Activated naive CD4-positive, alpha-beta T cell treated with anti-CD3 and anti-CD28 coated beads for 36 hours (primary cell): ENCODE measurements at places on chromosomes 1 and 21. TPM values are rescaled to one million over a fixed set of nuclear protein-coding genes. Genes with fewer than 3 reads are reported as not detected.

DNA sequence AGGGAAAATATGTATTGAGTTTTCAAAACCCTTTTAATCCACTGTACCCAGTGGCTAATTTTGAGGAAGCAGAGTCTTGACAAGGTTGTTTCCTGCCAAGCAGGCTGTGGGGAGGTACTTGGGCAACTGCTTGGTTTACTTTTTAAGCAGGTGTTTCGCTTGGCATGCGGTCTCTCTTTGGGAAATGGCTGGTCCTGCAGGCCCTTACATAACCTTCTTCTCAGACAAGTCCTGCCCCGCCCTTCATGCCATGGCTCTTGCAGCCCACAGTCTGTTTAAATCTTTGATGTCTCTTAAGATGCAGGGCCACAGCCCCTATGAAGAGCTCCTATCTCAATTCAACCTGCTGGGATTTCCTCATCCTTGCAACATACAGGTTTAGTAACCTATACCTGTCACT lies 36.0 kb upstream of the ABCD3 start:
- no peak for DNase-seq

GRCh38 chr1:20100632-20101355 lies 18.5 kb downstream of the PLA2G2D start:
- DNase-seq, result peak; percentile 60

DNA sequence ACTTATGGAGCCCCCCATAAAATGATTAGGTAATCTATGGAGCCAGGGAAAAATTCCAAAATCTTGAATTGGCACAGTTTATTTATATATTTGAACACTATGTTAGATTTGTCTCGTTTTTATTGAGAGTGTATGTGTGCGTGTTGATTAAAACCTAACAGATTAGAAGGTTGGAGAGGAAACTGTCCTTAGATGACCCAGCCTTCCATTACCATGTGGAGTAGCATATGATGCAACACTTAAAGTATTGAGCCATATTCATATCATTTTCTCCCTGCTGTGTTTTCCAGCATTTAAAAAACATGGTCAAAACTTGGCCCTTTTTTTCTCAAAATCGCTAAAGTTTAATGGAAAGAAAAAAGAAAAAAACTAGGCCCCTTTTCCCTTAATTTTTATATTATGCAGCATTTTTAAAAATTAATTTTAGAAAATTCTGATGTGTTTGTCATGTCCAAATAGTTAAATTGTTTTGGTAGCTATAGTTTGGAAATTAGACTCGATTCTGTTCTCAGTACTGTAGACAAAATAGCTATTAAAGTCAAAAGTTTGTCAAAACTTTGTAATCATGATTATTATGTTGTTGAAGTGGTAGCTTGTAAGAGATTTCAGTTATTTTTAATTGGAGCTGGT lies 2.3 kb downstream of the LRRC8D start:
- no peak for DNase-seq

GRCh38 chr1:235901461-235901860 lies 34.8 kb upstream of the LYST start:
- no peak for DNase-seq

GRCh38 chr1:40887012-40887378 lies 24.8 kb upstream of the CITED4 start:
- DNase-seq, result no peak

DNA sequence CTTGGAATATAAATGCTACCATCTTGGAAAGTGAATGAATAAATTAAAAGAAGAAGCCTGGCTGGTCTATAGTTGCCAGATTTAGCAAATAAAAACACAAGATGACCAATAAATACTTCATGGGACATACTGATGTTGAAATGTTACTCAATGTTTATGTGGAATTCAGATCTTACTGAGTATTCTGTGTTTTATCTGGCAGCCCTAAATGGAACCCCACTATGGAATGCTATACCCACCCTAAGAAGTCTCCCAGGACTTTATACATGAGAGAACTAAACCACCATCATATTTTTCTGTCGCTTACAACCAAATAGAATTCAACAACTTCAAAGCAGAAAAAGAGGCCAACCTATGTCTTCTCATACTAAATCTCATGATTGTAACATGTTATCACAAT lies 177.6 kb upstream of the HMCN1 start:
- DNase-seq, result no peak

DNA sequence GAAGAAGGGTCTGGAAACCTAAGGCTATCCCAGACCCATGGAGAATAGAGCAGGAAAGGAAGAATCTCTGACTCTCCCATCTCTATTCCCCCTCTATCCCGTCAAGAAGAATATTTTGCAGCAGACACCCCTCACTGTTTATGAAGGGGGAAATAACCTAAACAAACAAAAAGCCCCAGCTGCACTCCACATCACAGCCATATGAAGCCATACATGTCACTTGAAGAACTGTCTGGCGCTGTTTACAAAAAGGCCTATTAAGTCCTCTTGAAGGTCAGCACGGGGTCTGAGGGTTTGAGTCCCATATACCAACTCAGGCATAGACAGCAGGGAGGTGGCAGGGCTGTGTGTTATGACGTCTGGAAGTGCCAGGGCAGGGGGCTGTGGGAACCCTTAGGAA lies 31.4 kb downstream of the TRABD2B start:
- no peak for DNase-seq

The OR14I1 gene
- not detected for total RNA-seq

The MAP1LC3C gene
- not detected for total RNA-seq

DNA sequence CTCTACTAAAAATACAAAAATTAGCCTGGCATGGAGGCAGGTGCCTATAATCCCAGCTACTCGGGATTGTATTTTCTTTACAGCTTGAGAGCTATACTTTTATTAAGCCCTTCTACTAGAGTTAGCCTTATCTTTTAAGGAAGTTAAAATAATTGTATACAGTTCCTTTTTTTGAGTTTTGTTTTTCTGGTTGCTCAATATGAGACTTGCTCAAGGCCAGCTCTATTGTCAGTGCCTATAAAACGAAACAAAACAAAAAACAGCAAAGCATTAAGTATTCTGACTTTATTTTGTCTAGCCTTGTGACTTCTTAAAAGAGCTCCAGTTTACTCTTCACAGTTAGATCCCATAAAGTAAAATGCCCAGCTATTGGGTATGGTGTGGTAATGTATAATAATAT lies 17.2 kb downstream of the PKN2 start:
- DNase-seq, result no peak

GRCh38 chr1:76317299-76317900 lies 242.9 kb downstream of the ST6GALNAC3 start:
- DNase-seq, result no peak

DNA sequence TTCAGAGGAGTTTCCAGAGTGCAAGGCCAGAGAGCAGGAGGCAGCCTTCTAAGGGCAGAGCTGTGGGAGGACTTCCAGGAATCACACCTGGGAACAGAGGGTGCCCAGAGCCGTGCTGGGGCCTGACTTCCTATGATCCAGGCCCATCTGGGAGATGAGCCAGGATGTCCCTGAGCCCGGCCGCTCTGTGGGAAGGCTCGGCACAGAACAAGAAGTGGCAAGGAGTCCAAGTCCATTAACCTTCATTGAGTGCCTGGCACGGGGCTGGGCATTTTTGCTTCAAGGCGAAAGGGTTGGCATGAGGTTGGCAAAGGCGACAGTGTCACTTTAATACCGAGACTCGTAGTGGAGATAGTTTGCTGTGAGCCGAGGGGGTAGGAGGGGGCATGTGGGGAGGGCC lies 18.2 kb downstream of the TMEM201 start:
- no peak for DNase-seq

GRCh38 chr1:81174811-81175476 lies 625.8 kb upstream of the ADGRL2 start:
- DNase-seq, result no peak

- peak; percentile 45 for DNase-seq
Measured at GRCh38 chr21:45827302-45827692, 154.3 kb upstream of the COL6A1 start.

- DNase-seq, result peak; percentile 78
Measured at GRCh38 chr1:23634840-23635651, 56.6 kb upstream of the RPL11 start.

GRCh38 chr1:44029260-44029910 lies 1.9 kb downstream of the SLC6A9 start:
- DNase-seq, result no peak

The OPN3 gene
- 9.0 TPM for total RNA-seq

DNA sequence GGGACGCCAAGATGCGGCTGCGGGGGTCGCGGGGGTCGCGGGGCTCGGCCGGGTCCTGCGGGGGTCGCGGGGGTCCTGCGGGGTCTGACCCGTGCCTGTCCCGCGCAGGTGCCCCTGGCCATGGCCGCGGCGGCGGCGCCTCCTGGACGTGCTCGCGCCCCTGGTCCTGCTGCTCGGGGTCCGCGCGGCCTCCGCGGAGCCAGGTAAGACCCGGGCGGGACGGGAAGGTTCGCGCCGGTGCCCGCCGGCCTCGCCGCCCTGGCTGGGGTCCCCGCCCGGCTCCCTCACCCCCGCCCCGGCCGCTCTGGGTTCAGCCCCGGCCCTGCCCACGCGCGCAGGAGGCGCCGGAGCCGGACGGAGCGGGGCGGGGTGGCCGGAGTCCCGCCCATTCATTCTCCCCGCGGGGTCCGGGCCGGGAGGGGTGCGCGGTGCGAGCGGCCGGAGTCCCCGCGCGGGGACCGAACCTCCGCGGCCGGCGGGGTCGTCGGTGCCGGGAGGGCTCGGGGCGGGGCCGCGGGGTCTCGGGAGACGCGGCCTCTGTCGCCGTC lies 380 bp downstream of the COL18A1 start:
- DNase-seq, result no peak

The PRKACB gene
- 25.9 TPM for total RNA-seq

DNA sequence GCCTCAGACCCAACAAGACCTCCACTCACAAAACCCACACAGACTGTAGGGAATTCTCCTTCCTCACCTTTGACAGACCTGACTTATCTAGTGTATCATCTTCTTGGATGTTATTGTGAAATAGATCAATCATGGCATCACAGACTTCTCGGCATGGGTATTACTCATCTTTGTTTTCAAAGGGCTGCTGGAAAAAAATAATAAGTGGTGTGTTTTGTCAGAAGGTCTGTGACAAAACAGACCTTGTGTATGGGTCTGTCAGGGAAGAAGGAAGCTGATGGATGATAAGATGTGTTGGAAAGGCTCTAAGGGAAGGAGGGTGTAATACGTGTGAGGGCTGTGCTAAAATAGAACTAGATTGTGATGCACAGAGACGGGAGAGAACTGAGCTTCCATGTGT lies 13.9 kb upstream of the S100A7 start:
- no peak for DNase-seq

The BSND gene
- total RNA-seq, result not detected

- DNase-seq, result peak; percentile 4
Measured at GRCh38 chr1:2787163-2787911, 14.2 kb downstream of the TTC34 start.

DNA sequence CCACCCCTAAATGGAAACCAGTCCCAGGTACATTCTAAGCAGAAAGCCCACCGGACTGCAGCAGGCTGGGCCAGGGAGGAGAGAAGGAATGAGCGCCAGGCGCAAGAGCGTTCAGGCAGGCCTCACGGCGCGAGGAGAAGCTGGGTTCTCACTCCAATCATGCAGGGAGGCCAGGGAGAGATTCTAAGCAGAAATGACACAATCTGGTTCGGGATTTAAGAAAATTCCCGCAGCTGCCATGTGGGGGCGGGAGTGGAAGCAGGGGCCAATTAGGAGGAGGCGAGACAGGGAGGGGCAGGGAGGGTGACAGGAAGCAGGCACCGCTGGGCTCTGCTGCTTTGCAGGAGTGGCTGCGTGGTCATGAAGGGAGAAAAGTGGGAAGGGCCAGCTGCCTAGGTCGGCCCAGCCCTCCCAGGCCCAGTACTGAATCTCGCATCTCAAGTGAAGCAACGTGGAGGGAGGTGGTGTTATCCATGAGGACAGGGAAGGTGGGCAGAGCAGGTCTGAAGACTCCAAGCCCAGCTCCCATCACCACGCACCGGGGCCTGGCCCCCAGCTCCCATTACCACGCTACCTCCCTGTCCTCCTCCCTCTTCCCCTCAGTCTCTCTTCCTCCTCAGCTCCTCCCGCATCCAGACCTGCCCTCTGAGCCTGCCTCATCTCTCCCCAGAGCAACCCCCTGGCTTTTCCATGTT lies 11.8 kb downstream of the NPHP4 start:
- DNase-seq, result no peak

The LCE2B gene
- total RNA-seq, result not detected

DNA sequence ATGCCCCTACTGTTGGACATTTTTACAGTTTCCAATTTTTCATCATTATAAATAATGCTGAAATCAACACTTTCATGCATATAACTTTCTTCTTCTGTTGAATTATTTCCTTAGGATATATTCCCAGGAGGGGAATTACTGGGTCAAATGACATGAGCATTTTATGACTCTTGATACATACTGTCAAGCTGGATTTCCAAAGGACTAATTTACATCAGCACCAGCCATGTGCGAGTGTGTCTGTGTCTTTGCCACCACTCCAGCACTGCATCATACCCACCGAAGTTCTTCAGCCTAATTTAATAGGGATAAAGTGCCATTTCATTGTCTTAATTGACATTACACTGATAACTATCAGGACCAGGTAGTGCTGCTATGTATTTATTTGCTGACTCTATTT lies 146.7 kb downstream of the CSMD2 start:
- DNase-seq, result no peak

DNA sequence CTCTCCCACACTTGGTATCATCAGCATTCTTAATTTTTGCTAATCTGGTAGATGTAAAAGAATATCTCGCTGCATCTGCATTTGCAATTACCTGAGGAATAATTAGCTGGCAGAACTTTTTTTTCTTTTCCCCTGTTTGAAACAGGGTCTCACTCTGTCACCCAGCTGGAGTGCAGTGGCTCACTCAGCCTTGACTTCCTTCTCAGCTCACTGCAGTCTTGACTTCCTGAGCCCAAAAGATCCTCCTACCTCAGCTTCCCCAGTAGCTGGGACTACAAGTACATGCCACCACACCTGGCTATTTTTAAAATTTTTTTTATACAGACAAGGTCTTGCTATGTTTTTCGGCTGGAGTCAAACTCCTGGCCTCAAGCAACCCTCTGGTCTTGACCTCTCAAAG lies 35.4 kb upstream of the ENAH start:
- DNase-seq, result no peak

DNA sequence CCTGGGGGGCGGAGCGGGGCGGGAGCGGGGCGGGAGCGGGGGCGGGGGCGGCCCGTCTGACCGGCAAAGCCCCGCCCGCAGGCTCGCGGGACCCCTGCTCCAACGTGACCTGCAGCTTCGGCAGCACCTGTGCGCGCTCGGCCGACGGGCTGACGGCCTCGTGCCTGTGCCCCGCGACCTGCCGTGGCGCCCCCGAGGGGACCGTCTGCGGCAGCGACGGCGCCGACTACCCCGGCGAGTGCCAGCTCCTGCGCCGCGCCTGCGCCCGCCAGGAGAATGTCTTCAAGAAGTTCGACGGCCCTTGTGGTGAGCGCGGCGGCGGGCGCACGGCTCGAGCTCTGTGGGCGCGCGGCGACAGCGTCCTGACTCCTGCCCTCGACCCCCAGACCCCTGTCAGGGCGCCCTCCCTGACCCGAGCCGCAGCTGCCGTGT lies 21.2 kb downstream of the AGRN start:
- DNase-seq, result no peak

The ASCL5 gene
- not detected for total RNA-seq

The PUSL1 gene
- total RNA-seq, result 17.0 TPM

GRCh38 chr1:214933375-214933774 lies 149.2 kb upstream of the KCNK2 start:
- DNase-seq, result no peak
